Muscle of back (tissue), 13 donors: ENCODE measurements at places on chromosomes 16 and 17.

- DNase-seq, result no peak
These were observed 29.2 kb upstream of the PHB1 start for GRCh38 chr17:49443862-49444261.

DNA sequence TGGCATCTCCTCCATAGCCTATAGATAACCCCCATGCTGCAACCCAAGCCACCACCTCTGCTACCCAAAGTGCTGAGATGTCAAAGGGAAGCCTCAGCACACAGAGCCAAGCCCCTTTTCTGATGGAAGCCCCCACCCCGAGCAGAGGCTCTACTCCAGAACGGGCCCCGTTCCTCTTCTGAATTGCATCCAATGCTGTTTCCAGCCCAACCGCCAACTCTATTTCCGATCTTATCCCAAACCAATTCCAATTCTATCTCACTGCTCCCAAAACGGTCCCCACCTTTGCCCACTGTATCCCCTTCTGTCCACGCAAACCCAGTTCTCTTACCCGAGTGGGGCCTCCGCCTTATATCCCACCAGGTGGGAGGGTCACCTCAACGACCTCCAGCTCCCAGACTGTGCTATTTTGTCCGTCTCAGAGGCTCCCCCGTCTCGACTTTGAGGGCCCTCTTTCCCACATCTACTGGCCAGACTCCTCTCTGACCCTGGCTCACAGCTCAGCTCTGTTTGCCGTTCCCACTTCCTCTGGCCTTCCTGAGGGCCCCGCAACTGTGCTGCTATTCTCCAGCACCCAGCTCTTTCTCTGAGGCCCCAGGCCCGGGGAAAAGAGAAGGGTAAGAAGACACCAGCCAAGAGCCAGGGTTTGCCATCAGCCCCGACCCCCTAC is 487 bp downstream of the SRL start:
- no peak for DNase-seq

- DNase-seq, result no peak
These were observed 719.0 kb downstream of the KCNJ2 start for GRCh38 chr17:70888324-70888723.

DNA sequence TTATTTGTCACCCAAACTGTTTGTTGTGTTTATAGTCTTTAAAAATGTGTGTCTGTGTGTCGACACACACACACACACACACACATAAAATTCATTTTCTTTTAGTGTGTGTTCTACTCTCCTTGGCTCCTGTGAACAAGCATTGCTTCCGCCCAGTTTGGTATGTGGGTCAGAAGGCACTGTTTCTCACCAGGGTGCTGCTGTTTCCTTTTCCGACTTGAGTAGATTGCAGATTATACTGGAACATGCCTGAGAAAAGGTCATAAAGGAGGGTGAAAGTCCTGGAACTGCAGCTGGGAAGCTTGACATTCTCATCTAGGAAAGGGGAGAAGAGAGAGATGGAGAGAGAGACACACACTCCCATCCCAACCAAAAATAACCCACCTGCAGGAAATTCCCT is 330.3 kb downstream of the BCAS3 start:
- DNase-seq, result no peak

- DNase-seq, result no peak
These were observed 5.2 kb downstream of the EVI2B start for GRCh38 chr17:31308372-31309334.

- peak; percentile 56 for DNase-seq
These were observed 266.4 kb downstream of the MRTFB start for GRCh38 chr16:14337303-14338191.

GRCh38 chr17:57874434-57875289 is 24.8 kb upstream of the MRPS23 start:
- peak; percentile 91 for DNase-seq

DNA sequence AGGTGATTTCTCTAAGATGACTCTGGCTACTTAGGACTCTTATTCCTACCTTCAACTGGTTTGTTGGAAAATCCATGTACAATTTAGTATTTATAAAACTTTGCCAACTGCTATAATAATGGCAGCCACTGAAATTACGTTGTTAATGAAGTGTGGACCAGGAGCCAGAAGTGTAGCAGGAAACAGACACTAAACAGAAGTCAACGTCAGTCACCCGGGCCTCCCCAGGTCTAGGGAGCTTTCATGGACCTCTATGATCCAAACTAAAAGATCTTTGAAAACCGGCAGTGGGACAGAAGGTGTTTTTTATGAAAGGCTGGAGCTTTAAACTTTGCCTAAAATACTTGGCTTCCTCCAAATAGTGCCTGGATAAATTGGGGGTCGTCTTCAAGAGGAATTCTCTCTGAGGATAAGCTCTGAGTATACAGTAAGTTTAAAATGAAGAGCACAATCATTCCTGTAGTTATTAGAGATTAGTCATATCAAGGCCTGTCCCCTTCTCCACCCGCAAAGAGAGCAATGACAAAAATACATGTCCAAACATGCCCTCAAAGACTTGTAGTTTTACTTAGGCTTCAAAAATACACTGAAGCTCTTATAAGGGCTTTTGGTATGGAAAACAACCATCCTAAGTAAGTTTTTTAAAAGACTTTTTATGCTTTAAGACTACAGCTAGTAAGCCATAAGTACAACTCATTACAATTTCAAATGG is 34.6 kb downstream of the DCUN1D3 start:
- DNase-seq, result no peak

- no peak for DNase-seq
These were observed 91.2 kb downstream of the GNAO1 start for GRCh38 chr16:56282451-56282850.

- DNase-seq, result peak; percentile 64
These were observed 4.5 kb downstream of the TMEM100 start for GRCh38 chr17:55717898-55718735.

- peak; percentile 79 for DNase-seq
These were observed 25.4 kb downstream of the RTN4RL1 start for GRCh38 chr17:1999557-2000251.

DNA sequence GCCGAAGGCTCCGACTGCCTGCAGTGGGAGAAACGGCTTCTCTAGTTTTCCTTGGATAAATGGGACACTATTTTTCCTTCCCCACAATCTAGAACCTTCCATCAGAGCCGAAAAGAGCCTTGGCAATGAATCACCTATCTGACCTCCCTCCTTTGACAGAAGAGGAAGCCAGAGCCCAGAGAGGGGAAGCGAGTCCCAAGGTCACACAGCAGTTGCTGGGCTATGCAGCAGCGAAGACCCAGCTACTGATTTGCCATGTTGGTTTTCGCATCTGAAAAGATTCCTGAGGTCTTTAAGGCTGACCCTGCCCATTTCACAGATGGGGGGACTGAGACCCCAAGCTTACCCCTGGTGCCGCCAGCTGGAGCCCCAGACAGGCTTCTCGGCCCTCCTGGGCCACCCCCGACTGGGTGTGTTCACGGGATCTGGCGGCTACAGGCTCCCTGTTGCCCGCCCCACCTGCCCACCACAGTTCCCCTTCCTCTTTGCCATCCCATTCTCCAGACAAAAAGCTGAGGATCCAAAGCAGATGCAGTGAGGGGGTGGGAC is 45.9 kb downstream of the RAI1 start:
- DNase-seq, result no peak

GRCh38 chr17:68422821-68423220 is 34.5 kb downstream of the WIPI1 start:
- no peak for DNase-seq

DNA sequence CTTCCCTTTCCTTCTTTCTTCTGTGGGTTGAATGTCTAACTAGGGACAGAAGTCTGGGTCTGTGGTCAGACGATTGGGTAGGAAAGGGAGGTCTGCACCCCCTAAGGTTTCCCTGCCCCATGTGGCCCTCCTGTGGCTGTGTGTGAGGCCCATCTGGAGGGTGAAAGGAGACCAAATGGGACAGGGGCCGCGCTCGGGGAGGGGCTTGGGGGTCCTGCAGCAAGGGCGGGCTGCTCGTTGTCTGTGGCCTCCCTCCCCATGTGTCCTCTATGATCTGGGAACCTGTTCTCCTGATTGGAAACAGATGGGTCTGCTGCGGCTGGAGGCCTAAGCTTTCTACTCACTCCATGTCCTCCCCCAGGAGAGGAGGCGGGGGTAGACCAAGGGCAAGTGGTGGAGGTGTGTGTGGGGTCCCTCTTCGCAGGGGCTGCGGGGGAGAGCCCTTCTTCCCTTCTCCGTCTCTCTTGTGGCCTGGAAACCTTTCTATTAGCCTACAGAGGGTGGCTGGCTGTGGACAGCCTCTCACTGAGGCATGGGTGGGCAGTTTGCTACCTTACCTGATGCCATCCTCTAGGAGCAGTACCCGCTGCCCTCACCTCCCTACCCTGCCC is 18.6 kb downstream of the IGFBP4 start:
- no peak for DNase-seq

- DNase-seq, result peak; percentile 63
These were observed 153.6 kb downstream of the ABCA8 start for GRCh38 chr17:68801335-68802247.

DNA sequence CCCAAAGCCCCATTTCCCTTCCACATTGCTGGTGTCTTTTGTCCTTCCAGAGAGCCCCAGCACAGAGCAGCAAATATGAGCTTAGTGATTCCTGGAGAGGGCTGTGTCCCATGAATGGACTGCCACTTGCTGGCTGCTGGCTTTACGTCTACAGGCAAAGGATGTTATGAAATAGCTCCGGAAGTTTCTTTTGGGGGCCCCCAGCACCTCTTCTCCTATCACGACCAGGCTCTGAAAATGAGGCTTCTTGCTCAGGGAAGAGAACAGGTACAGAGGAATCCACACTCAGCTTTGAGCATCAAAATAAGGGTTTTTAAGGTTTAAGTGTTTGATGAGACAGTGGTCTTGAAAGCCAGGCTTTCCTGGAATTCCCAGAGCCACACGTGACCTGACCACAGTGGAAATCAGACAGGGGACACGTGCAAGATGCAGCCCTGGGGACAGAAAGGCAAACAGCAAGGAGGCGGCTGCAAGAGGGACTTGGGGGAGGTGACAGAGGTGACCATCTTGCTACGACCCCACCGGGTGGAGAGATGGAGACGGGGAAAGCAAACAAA is 58.1 kb downstream of the ZDHHC7 start:
- DNase-seq, result no peak

DNA sequence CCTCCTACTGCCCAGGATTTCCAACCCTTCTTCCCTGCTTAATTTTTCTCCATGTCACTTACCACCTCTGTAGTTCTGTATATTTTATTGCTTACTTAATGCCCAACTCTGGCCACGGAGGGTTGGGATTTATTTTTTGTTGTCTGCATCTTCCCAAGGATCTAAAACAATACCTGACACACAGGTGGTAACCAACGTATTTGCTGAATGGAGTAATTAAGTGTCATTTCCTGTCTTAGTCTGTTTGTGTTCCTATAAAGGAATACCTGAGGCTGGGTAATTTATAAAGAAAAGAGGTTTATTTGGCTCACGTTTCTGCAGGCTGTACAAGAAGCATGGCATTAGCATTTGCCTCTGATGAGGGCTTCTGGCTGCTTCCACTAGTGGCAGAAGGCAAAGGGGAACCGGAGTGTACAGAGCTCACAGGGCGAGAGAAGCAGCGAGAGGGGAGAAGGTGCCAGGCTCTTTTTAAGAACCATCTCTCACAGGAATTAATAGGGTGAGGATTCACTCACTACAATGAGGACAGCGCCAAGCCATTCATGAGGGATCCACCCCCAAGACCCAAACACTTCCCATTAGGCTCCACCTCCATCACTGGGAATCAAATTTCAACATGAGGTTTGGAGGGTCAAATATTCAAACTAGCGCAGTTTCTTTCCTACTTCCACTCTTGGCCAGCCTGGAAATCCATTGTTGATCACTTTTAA is 44.8 kb downstream of the ERN1 start:
- no peak for DNase-seq

GRCh38 chr16:75064403-75065148 is 52.0 kb downstream of the LDHD start:
- no peak for DNase-seq

GRCh38 chr16:65415460-65415859 is 293.6 kb upstream of the CDH11 start:
- no peak for DNase-seq

- DNase-seq, result no peak
These were observed 21.9 kb downstream of the KIF2B start for GRCh38 chr17:53844491-53845107.

GRCh38 chr16:80299416-80299815 is 241.4 kb upstream of the DYNLRB2 start:
- no peak for DNase-seq

DNA sequence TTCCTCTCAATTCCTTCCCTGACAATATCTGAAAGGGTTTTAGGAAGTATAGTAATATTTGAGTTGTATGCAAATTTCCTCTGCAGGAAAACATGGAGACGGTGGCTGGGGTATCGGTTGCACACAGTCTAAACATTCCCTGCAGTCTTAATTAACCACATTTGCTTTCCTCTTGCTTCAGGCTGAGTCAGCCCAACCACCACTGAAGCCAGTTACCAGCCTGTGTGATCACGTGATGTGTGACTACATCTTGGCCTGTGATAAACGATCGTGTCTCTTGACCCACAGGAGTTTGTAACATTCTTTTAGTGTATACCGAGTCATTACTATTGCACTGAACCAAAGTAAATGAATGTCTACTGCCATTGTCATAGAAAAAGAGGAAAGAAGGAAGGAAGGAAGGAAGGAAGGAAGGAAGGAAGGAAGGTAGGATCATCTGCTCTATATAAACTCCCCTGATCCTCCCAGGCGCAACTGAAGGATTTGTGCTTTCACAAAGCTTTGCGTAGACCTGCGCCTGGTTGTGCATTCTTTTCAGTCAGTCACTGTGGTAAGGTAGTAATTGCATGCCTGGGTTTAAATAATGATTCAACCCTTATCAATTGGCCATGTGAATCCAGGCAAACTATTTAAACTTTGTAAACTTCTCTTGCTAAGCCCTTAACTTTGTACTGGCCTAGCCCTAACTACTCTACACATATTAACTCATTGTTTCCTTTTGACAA is 280.6 kb upstream of the SALL1 start:
- no peak for DNase-seq

GRCh38 chr16:67544844-67545664 is 16.4 kb downstream of the RIPOR1 start:
- DNase-seq, result no peak

DNA sequence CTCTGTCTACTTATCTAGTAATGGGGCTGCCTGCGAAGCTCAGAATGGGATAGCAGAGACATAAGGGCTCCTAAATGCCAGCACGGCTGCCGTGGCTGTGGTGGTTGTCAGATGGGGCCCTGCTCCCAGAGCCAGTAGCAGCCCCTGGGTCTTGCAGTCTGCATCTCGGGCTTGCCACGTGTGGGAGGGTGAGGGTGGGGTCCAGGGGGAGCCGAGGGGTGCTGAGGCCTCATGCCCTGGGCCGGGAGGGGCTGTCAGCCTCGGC is 88.8 kb upstream of the GSE1 start:
- DNase-seq, result no peak

DNA sequence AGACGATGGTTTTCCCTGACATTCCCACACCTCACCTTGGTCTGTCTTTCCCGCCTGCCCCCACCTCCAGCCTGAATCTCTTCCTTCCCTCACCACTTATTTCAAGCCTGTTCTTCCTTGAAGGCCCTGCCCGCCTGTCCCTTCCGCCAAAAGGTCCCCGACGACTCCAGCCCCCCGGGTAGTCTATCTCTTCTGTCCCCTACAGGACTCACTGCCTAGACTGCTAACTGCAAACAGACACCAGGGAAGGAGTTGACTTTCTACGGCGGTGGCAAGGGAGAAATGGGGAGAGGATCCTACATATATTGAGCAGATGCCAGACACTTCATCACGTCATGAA is 53.7 kb downstream of the NT5M start:
- no peak for DNase-seq
